Activated CD4-positive, alpha-beta memory T cell treated with anti-CD3 and anti-CD28 coated beads for 36 hours (primary cell): ENCODE measurements at places on chromosomes 11 and 22. TPM values are rescaled to one million over a fixed set of nuclear protein-coding genes. Genes with fewer than 3 reads are reported as not detected.

TTLL12 gene
- total RNA-seq, result 64.4 TPM

OR1S2 gene
- not detected for total RNA-seq

GPR83 gene
- not detected for total RNA-seq

GRCh38 chr11:46918083-46918787 is at the start of gene LRP4:
Gene LRP4, minus strand, starts transcription at chr11:46918550. Its CDS starts 171 bp downstream, at chr11:46918379.
- DNase-seq, result peak; percentile 42

DNA sequence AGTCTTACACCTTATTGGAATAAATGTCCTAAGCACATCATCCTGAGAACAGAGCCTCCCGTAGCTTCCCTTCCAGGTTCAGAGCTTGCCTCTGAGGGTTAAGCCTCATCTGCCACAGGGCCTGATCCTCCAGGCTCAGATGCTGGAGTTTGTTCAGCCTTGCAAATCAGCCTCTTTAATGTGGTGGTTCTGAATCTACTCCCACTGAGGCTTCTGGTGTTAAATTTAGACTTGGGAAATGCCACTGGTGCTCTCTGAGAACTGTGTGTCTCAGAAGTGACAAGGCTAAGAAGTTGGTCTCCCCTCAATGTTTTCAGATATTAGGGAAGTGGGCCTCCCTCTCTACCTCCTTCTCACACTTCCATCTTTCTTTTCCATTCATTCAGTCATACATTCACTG is 68.7 kb downstream of the CCDC81 start:
- no peak for DNase-seq

- no peak for DNase-seq
These were observed 11.8 kb downstream of the ABTB2 start for GRCh38 chr11:34345991-34346480.

GRCh38 chr11:6251120-6251733 is 8.4 kb upstream of the CCKBR start:
- peak; percentile 74 for DNase-seq
